ENCODE measurements at places on chromosomes 4 and X.

GRCh38 chr4:95124906-95125504 is 367.2 kb downstream of the BMPR1B start:
- no peak for DNase-seq

GRCh38 chr4:15317246-15317645 is 110.6 kb upstream of the C1QTNF7 start:
- DNase-seq = no peak

GRCh38 chr4:138235419-138235952 is 6.7 kb downstream of the SLC7A11 start:
- DNase-seq = no peak

GRCh38 chr4:139763205-139763604 is 97.6 kb downstream of the MGST2 start:
- no peak for DNase-seq

GRCh38 chrX:46856483-46856882 is 19.6 kb downstream of the RP2 start:
- no peak for DNase-seq

GRCh38 chrX:71910986-71911730 is 513 bp downstream of the NHSL2 start:
- no peak for DNase-seq

- DNase-seq = no peak
These were observed 940 bp upstream of the DCTD start for GRCh38 chr4:182918044-182918607.

DNA sequence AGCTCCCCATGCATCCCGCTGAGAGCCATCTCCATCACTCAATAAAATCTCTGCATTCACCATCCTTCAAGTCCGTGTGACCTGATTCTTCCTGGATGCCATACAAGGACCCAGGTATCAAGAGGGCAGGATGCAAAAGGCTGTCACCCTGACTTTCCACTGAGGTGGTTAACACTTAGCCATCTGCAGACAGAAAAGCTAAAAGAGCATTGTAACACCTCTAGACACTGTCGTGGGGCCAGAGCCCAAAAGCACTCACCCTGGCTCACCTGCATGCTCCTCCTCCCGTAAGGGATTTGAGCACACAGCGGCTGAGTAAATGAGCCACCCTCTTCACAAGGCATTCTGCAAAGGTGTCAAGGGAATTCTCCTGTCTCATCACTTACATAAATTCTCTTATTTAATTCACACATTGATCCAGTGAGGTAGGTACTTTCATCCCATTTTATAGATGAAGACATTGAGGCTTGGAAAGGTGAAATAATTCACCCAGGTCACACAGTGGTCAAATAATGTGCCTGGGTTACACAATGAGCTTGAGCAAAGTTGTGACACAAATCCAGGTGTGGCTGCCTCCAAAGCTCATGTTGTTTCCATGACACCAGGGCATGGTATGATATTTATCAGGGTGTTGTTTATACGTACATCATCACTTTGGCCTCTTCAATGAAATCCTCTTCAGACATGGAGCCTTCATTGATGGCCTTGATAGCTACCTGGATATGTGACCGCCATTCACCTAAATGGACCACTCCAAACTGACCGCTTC is 48.0 kb downstream of the TXK start:
- no peak for DNase-seq

DNA sequence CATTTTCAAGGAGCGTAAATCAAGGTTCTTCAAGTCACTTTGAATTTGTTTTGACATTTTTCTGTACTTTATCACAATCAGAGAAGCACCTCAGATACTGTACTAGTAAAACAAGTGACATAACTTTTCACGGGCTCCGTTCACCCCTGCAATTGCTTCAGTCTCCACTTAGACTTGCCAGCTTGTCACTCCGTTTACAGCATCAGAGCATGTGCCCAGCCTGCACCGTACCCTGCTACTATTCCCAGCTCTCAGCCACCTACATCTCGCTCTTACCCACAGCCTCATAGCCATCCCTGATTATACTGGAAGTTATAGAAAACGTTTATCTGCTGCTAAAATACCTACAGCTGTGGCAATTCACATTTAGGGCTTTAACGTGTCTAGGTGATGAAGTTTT is 135.3 kb upstream of the TENM3 start:
- DNase-seq = no peak

- DNase-seq = no peak
These were observed 8.0 kb upstream of the GUCY1A1 start for GRCh38 chr4:155658681-155659064.

GRCh38 chr4:83830138-83830888 is 294.4 kb downstream of the GPAT3 start:
- DNase-seq = no peak

- DNase-seq = no peak
These were observed 128.2 kb downstream of the AFF2 start for GRCh38 chrX:148628621-148629020.

DNA sequence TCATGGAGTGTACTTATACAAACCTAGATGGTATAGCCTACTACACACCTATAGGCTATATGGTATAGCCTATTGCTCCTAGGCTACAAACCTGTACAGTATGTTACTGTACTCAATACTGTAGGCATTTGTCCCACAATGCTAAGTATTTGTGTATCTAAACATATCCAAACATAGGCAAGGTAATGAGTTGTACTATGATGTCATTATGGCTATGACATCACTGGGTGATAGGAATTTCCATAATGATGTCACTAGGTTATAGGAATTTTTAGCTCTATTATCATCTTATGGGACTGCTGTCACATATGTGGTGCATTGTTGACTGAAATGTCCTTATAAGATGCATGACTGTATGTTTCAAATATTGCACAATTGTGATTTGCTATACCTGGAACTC is 5.5 kb upstream of the PAGE1 start:
- DNase-seq = no peak

GRCh38 chr4:15742083-15742582 is 36.0 kb upstream of the CD38 start:
- no peak for DNase-seq

DNA sequence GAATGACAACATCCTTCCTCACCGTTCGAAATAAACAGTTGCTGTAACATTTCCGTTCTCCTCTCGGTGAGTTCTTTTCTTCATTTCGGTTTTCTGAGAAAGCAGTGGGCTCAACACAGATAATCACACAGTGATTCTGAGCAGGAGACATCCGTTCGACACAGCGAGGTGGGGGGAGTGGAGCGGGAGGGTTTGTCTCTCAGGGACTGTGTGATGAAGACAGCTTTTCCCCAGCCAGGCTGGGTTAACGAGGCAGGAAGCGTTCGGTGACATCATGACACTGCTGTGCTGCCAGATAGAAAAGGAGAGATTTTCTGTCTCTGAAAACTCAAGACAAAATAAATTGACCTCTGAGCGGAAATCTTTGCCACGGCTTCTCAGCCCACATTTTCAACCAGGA is 119.3 kb downstream of the CRLF2 start:
- DNase-seq = peak; percentile 7

DNA sequence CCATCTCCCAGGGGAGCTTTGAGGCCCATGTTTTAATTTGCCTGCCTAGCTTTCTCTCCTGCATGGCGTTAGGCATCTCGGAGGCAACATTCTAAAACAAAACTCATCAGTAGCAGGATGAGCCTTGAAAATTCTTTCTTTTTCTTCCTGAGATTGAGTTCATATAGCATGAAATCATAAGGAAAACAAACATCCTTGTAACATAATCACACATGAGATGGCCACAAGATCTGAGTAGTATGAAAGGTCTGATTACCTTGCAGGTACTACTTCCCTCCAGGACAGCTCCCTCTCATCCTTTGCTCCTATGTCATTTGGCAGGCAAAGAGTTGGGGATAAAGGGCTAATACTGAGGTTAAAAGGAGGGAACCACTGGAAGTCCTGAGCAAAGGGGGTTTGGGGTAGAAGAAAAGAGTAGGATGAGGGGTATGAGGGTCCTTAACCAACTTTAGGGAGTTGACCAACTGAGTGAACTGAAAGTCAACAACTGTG is 37.5 kb upstream of the CXCL8 start:
- no peak for DNase-seq

- DNase-seq = no peak
These were observed 30.8 kb downstream of the HERC3 start for GRCh38 chr4:88623097-88623496.

DNA sequence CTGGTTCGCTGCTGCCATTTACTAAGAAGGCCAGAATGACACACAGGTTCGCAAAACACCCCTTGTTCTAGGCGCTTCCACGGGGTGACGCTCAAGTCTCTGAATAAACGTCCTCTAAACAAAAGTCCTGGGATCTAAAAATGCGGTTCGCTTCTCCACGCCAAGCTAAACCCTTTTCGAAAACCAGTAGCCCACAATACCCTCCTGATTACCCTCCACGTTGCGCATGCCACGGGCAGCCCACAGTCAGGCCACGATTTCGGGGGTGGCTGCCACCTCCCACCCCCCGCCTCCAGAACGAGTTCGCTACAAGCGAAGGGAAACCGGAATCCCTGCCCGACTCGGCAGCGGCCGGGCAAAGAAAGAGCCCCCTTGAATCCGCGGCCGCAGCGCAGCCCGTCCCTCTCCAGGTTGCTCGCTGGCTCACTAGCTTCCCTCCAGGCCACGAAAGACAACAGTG is 423 bp downstream of the RPL39 start:
- DNase-seq = peak; percentile 1

GRCh38 chr4:154559494-154560418 is 3.1 kb upstream of the FGB start:
- DNase-seq = no peak

DNA sequence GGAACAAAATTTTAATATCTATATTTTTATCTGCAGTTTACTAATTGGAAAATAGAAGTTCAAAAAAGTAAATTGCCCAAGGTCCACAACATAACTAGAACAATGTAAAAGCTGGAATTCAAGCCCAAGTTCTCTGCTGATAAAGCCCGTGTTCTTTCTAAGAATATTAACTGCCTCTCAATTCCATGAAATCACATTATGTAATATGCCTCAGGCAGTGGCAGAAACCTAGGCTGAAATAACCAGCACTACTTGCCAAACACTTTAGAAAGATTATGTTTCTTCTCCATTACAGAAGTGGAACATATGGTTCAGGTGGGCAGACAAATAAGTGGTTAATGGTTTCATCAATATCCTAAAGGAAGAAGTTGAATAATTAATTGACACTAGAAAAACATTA is 56.7 kb upstream of the ADGRL3 start:
- DNase-seq = no peak

DNA sequence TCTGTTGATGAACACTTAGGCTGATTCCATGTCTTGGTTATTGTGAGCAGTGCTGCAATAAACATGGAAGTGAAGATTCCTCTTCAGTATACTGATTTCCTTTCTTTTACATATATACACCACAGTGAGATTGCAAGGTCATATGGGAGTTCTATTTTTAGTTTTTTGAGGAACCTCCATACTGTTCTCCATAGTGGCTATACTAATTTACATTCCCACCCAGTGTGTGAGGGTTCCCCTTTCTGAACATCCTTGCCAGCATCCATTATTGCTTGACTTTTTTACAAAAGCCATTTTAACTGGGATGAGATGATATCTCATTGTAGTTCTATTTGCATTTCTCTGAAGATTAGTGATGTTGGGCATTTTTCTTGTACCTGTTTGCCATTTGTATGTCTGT is 80.5 kb upstream of the GALNT7 start:
- DNase-seq = no peak

GRCh38 chr4:137819964-137820383 is 287.7 kb upstream of the PCDH18 start:
- no peak for DNase-seq

DNA sequence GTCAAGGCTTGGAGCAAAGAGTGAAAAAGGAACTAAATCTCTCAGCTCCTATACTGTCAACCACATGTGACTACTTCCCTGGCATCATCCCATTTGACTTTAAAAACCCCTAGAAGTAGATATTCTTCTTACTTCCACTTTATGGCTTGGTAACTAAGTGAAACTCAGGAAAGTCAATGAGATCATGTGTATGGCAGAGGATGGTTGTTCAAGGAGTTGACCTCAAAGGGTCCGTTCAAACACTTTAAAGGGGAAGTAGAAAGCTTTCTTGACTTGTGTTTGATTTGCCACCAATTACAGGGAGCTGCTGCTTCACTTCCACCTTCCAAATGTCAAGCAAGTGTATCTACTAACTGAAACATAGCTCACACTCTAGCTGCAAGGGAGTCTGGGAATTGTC is 187.2 kb downstream of the RAB28 start:
- no peak for DNase-seq

DNA sequence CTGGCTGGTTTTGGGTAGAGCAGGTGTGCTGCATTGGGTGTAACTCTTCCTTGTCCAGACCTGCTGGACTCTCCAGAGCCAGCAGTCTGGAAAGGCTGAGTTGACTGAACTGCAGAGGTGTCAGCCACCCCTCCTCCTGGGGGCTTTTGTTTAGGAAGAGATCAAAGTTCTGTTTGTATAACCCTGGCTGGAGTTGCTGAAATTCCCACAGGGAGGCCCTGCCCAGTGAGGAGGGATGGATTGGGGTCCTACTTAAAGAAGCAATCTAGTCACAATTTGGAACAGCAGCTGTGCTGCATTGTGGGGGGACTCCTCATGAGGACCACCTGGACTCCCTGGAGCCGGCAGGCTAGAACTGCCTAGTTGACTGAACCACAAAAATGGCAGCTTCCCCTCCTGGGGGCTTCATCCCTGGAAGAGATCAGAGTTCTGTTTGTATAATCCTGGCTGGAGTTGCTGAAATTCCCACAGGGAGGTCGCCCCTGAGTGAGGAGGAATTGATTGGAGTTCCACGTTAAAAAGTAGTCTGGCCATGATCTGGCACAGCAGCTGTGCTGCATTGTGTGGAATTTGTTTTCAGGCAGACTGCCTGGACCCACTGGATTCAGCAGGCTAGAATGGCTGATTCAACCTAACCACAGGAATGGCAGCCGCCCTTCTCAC is 264.9 kb upstream of the ZC4H2 start:
- no peak for DNase-seq

- no peak for DNase-seq
These were observed 16.3 kb downstream of the RTL5 start for GRCh38 chrX:72115380-72115779.

DNA sequence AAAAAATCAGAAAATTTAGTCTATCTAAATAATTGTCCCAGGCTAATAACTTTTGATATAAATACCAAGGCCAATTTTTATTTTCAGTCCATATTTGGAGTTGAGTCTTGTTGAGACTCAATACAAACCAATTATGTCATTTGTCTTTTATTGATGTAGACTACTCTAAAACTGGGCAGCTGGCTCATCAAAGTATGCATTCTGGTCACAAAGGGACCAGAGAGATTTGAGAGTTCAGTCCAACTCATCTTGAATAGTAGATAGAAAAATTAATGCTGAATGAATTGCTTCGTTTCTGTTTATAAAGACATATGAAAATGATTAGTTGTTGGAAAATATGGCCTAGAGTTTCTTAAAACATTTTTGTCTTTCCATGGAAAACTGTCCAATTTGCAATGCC is 412.5 kb upstream of the KLHL4 start:
- DNase-seq = no peak

DNA sequence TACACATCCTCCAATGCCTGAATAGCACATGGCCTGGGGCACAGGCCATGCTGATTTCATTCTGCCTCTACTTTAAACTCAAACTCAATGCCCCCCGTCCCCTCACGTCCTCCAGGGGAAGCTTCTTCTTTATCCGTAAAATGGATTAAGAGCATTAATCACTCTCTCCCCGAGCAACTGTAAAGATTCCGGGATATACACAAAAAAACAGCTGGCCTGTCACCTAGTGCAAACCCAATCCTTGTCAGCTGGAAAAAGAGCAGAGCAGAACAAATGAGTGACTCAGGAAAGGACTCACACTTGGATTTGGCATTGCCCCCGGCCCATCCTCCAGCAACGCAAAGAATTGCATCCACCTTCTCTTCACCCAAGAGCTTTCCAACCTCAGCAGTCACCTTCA is 7.8 kb downstream of the QDPR start:
- no peak for DNase-seq

GRCh38 chrX:2284601-2285000 is 216.2 kb downstream of the DHRSX start:
- no peak for DNase-seq

Data from stimulated activated CD8-positive, alpha-beta memory T cell treated with anti-CD3 and anti-CD28 coated beads, Interleukin-2, amount 100 ng/mL, for 1 hour (primary cell).